ENCODE measurements at places on chromosomes 7 and 10.

DNA sequence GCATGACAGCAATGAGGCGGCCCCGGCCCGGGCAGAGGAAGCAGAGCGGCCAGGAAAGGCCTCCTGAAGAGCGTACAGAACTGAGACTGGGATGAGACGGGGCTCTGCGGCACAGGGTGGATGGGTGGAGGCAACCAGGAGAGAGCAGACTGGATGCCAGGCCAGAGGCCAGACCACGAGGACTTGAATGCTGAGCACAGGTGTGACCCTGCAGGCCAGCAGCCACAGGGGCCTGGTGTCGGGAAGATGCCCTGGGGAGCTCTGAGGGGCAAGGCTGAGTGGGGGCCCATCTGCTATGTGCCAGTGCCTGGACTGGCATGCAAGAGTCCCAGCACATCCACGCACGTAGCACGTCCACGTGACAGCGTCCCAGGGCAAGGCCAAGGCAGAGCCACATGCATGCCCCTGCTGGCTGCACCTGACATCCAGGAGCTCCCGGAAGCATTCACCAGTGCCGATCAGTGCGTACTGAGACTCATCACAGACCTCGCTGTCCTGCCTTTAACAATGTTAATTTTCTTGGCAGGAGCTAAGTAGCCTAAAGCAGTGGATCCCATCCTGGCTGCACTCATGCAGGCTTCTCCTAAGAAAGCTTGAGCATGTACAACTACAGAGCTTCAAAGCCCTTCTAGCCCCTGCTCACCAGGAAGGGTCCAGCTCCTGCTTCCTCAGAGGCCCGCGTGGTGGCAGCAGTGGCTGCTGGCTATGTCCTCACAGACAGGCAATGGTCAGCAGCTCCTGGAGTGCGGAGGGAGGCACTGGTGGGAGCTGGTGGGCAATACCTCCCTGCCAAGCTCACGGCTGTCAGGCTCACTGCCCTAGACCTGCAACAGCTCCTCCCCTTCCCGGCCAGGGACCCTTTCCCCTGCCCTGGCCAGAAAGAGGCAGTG lies 18.0 kb downstream of the GRID1 start:
- no peak for DNase-seq

DNA sequence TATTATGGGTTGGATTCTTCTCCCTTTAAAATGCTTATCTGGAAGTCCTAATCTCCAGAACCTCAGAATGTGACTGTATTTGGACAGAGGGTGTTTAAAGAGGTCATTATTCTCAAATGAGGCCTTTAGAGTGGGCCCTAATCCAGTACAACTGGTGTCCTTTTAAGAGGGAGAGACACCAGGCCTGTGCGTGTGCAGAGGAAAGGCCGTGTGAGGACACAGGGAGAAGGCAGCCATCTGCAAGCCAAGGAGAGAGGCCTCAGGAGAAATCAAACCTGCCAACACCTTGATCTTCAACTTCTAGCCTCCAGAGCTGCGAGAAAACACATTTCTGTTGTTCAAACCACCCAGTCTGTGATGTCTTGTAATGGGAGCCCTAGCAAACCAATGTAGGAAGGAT lies 235.4 kb upstream of the MYO3A start:
- DNase-seq, result no peak

GRCh38 chr10:86450806-86451603 lies 70.6 kb downstream of the WAPL start:
- no peak for DNase-seq

DNA sequence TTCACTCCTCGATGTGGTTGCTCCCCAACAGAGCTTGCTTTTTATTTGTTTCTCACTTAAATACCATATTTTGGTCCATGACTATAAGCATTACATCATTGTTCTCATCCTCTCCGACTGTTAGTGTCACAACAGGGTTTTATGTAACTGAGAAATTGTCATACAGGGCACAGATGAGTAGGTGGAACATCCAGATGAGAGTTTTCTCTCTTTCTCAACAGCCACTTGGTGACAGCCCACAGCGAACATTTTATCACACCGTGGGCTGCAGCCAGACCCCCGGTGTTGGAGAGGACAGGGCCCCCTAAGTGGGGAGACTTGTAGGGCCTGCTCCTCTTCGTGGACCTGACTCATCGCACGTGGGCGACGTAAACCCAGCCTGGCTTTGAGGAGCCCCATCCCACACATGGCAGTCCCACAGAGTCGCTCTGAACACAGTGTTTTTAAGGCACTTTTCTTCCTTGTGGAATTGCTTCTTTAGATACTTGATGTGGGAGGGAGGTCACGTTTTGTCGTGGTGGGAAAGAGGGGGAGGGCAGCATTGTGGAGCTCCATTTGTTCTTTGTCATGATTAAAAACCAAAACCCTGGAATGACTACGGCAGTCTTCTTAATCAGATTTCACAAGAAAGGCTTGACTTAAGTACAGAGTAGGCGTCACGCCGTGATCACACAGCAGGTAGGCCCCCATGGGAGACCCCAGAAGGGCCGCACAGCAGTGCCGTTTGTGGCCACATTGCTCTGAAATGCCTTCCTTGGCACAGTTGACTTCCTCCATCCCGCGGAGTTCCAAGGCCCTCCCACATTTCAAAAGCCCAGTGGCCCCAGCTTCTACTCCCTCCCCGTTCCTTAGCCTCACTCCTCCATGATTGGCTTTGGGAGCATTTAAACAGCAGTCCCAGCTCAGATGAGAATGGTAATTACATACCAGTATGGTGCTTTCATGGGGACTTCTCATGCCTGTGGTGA lies 220.6 kb downstream of the CCDC3 start:
- DNase-seq, result no peak

DNA sequence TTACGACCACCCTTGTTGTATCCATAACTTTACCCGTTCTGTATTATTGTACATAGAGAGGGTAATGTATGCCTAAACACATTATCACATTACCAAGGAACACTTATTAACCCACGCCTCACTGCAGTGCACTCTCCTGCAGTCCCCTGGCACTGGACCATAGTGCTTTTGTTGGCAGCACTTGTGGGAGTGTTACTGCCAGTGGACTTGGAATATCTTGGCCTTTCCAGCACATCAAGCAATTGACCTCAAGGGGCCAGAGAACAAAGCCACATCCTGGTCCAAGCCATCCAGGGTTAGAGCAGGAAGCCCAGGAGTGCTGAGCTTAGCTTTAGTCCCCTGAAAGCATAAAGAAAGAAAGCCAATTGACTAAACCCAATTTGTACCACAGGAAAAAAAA lies 304.2 kb downstream of the PCDH15 start:
- DNase-seq, result no peak

DNA sequence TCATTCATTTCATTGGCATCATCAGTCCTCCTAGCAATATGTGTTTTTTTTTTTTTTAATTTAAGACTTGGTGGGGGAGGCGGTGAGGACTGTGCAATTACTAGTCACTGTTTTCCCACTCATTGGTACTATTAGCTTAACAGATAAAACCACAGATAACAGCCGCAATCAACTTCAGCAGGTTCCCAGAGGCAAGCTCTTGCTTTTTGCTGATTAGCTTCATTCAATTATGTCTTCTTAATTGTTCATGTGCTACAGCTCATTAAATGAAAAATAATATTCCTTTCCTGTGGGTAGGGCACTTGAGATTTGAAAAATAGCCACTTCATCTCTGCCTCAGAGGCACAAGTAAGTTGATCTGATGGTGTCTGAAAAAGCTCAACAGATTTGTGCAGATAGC lies 215.5 kb downstream of the PCDH15 start:
- no peak for DNase-seq

DNA sequence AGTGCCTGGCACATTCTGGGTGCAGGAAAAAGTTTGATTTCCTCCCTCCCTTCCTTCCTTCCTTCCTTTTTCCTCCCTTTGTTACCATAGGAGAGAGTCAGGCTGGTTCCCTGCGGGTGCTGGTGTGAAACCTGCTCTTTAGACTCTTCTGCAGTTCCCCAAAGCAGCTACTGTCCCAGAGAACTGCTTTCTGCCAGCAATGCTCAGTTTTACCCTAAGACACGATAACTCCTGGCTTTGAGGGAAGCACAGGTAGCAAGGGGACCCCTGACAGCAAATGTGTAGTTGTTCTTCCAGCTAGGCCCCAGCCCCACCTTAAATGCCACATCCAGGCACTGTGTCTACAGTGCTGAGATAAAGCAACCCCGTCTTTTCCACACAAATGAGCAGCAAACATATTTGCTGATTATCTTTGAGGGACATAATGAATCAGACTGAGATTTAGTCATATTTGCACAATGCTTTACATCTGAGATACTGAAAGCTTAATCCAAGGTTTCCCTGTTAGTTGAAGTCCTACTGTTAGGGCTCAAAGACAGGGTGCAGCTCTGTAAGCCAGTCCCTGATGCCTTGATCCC lies 55.5 kb downstream of the MET start:
- DNase-seq, result no peak

GRCh38 chr10:113059371-113059780 lies 109.3 kb downstream of the TCF7L2 start:
- peak; percentile 18 for DNase-seq

DNA sequence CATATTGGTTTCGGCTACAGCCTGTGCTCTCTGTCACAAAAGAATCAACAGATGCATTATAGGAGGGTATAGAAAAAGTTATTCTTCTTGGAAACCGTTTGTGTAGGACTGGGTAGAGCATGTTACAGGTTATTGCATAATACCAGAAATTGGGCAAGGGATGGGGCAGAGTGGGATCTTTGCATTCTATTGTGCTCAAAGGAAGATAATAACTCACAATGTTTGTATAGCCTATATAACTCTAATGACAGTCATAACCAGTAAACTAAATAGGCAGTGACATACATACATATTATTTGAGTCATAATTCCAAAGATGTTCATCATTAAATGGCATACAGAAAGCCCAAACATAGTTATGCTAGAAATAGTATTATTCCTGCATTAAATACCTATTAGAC lies 179.7 kb downstream of the XPNPEP1 start:
- DNase-seq, result no peak

GRCh38 chr7:80732630-80733029 lies 94.2 kb downstream of the CD36 start:
- DNase-seq, result no peak

DNA sequence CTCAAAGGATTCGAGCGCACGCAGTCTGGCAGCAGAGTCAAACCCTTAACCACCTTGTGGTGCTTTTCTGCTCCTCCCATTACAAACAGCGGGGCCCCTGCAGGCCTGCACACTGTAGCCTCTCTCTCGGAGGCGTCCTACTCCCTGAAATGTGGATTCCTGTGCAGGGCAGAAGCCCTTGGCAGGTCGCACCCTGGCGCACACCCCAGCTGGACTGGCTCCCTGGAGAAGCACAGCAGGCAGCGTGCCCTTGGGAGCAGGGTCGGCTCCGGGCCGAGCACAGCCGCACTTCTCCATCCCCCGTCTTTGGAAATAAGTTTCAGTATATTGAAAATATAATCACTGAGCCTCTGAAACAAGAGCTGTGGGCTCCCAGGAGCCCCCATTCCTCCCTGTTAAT lies 144.1 kb downstream of the C10orf105 start:
- DNase-seq, result no peak

DNA sequence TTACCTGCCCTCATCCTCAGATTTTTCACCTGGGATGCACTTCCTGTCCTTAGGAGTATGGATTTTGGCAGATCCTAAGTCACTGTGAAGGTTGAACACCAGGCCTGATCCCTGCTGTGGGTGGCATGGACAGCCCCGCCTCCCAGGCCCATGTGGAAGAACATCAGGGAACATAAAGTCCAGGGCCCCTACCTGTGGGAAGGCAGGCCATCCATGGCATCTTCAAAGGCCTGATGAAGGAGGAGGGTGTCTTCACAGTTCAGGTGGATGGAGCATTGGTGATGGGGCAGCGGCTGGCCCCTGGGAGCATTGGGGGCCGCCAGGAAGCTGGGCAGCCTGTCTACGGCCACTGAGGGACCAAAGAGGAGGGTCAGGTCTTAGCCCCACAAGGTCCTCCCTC lies 24.6 kb downstream of the PYROXD2 start:
- DNase-seq, result no peak

DNA sequence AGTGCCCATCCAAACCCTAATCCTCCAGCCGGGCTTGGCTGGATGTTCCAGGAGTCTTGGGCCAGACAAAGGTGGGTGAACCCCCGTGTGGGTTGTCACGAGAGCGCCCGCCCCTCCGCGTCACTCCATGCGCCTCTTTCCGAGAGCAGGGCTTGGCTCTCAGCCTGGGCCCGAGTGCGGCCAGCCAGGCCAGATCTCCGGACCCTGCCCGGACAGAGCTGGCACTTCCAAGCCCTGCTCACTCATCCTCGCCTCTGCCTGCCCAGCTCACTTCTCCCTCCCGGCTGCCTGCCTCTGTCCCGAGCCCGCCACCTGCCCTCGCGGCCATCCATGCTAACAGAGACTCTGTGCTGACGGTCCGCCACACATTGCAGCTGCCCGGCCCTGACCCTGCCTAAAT lies 34.6 kb downstream of the AGAP3 start:
- DNase-seq, result no peak

DNA sequence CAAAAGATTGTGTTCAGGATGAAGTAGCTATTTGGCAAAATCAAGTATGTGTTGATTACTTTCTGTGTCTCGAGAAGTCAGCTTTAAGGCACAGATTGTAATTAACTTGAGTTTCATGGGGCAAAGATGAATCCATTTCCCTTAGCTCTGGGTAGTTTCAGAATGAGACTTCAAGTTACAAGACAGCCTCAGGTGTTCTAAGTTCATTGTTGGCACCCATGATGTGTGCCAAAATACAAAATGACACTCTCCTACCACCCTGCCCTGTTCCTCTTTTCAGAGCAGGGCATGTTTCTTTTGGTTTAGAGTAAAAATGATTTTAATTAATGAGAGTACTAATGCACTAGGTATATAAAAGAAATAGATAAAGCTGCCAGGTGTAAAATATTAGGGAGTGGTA lies 797.6 kb upstream of the POT1 start:
- no peak for DNase-seq

DNA sequence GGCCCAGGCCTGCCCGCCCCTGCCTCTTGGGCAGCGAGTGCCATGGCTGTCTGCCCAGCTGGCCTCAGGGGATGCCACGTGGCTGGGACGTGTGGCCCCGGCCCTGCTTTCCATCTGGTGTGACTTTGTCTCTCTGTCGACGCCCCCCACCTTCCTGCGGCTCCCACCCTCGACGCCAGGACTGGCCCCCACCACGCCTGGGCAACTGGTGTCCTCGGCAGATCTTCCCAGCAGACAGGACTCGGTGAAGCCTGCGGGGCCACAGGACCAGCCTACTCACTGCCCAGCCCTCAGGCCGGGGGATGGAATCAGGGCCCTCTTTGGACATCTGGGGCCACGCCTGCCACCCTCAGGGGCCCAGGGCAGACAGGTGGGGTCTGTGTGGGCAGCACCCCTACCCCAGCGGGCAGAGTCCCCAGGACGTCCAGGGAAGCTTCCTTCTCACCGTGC lies 55.1 kb downstream of the UNCX start:
- no peak for DNase-seq

- DNase-seq, result peak; percentile 13
Measured at GRCh38 chr10:84613336-84614021, 285.1 kb downstream of the CCSER2 start.

- DNase-seq, result no peak
Measured at GRCh38 chr10:11853468-11853867, 30.3 kb downstream of the PROSER2 start.

GRCh38 chr7:480531-481218 lies 39.0 kb downstream of the PDGFA start:
- no peak for DNase-seq
